Stimulated activated CD4-positive, alpha-beta T cell treated with anti-CD3 and anti-CD28 coated beads, Interleukin-15, amount 100 ng/mL, for 24 hours (primary cell): ENCODE measurements at places on chromosomes 11 and 22.
A peak's percentile ranks its signal among the peaks of the same experiment; 100 is the strongest.

DNA sequence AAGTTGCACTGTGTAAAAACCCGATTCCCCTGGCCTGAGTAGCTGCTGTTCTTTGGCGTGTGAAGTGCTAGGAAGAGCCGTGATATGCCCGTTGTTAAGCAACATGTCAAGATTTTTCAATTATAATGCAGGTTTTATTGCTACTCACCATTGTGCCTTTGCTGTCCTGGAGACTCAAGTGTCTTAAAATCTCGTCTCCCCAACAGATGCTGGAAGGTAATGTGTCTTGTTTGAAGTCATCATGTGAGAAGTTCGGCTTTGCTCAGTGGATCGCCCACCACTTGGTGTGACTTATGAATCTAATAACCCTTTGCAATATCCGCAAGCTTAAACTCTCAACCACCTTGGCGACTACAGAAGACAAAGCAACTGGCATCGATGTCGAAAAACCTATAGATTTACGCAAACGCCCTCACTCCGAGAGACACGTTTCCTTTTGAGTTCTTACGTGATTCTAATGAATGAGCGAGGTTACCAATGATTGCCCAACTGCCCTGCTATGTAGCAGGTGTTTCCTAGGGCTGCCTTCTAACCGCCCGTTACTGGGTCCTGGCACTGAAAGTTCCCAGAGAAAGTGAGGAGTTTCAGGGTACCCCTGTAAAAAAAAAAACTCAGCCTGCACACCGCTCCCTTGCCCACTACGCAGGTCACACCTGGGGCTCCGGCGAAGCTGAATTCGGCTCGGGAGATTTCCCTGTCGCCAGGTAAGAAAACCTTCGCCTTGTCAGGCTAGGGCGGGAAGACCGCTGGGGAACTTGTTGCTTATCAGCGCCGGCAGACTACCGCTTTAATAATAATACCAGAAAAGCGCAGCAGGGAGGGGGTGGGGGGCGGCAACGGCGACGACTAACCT, 21.2 kb upstream of the BDNF start:
- no peak for DNase-seq

DNA sequence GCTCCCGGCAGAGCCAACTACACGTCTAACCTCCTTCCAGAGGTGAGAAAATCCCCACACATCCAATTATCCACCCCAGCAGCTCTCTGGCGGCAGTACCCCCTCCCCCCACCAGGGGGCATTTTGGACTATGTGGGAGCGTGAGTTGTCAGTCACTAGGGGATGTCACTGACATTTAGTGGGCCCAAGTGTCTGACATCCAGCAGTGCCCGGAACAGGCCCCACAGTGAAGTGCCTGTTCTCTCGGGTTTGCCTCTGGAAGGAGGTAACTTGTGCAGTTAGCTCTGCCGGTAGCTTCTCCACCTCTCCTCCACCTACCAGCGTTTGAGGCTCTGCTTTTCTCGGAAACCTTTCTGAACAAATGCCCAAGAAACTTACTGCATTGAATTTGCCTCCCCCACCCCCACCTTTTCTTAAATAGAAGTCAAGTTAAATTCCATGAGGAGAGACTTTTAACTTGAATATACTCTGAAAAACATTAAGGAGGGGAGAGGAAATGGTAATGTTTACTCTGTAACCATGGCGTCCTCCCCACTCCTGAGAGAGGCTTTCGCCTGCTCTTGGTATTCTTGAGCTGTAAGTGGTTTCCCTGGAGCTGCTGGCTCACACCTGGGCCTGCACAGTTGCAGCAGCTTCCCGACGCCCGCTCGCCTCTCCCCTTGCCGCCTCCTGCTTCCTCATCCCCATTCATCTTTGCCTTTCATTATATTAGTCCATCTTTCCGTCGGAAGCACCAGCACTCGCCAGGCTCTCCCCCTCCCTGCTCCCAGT, 112.8 kb downstream of the WNT7B start:
- DNase-seq = peak; percentile 87

DNA sequence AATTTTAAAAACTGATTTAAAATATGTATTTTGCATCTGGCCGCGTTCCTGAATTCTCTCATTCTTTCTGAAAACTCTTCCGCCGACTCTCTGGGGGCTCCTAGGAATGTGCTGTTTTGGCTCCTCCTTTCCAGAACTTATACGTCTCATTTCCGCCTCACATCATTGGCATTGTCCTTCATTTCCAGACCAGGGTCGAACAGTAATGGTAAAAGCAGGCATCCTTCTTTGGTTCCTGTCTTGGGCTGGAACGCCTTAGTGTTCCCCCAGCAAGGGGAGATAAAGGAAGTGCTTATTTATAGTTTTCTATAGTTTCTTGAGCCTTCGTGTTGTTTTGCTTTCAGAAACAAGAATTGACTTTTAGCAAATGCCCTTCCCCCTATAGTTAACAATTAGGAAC, 10.9 kb upstream of the TNNT3 start:
- no peak for DNase-seq

DNA sequence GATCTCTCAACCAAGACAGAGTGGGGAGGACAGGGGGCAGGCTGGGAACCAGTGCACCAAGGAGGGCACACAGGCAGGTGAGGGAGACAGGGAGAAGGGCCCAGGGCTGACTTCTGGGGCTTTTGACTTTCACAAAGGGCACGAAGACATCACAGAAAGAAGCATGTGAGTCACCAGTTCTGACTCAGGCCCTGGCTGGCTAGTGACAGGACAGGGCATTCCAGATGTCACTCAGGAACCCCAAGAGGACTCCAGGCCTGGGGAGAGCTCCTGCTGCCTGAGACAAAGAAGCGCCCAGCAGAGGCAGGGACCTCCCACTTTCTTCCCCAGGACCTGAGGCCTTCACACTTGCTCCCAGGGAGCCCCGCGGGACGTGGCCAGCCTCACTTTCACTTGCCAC, 497.2 kb downstream of the BUD13 start:
- DNase-seq = no peak

DNA sequence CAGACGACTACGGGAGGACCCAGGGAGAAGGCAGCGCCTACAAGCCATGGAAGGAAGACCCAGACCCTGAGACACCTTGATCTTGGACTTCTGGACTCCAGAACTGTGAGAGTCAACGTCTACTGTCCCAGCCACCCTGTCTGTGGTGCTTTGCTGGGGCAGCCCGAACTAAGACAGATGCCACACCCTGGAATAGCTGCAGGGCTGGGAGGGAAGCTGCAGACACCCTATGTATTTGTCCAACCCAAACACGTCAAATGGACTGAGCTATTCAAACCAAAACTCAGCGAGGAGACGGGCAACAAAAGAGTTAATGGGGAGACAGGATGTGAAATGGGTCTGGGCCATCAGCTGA, 169.3 kb downstream of the CTTN start:
- DNase-seq = no peak

- no peak for DNase-seq
These were observed 3.7 kb upstream of the PGGHG start for GRCh38 chr11:285021-285893.

GRCh38 chr11:76626921-76627401, 43.6 kb downstream of the LRRC32 start:
- peak; percentile 73 for DNase-seq

GRCh38 chr11:126167488-126167887, 44.0 kb downstream of the RPUSD4 start:
- DNase-seq = no peak

DNA sequence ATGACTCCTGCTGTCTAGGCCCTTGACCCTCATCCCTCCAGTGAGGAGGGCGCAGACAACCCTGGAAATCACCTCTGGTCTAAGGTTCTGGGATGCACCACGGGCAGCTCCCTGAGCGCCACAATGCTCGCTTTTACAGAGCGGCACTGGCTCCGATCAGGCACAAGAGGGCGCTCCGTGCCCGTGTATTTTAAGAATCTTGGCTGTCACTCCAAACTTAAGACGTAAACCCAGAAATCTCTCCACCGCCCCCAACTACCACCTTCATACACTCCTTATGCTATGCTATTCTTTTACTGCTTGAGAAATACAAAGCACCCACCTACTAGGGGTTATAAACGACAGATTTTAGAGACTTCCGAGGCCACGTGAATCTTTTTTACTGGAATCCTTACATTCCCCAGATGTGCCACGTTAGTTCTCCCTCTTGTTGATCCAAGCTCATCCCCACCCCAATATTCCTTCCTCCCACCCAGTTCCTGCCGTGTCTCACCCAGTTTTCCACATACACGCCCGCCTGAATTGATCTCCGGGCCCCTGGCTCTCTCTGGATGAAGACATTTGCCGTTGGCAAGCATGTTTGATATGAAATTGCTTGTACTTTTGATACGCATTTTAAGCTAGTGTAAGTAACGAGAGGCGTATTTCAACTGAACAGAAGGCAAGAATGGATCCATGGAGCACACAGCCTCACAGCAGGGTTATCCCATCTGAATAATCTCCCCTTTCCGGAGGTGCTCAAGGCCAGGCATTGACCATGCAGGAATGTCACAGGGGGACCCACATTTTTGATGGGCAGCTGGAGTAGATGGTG, 453.5 kb downstream of the OPCML start:
- DNase-seq = peak; percentile 38

DNA sequence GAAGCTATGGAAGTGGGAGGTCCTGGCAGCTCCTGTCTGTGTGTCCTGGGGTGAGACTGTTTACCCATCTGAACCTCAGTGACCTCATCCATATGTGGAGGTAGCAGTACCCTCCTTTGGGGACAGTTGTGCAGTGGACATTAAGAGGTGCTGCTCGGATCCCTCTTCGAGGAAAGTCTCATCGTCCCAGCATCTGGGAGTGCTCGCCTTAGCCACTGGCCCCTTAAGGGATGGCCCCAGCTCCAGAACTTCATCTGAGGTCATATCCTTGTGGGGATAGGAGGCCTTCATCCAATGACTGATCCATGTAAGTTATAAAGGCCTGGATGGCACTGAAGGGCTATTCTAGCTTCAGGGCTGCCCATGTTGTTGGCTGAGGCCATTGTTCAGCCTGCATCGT, 538.1 kb downstream of the MIAT start:
- DNase-seq = no peak

- no peak for DNase-seq
These were observed 50.6 kb upstream of the ACCSL start for GRCh38 chr11:43997022-43997660.

DNA sequence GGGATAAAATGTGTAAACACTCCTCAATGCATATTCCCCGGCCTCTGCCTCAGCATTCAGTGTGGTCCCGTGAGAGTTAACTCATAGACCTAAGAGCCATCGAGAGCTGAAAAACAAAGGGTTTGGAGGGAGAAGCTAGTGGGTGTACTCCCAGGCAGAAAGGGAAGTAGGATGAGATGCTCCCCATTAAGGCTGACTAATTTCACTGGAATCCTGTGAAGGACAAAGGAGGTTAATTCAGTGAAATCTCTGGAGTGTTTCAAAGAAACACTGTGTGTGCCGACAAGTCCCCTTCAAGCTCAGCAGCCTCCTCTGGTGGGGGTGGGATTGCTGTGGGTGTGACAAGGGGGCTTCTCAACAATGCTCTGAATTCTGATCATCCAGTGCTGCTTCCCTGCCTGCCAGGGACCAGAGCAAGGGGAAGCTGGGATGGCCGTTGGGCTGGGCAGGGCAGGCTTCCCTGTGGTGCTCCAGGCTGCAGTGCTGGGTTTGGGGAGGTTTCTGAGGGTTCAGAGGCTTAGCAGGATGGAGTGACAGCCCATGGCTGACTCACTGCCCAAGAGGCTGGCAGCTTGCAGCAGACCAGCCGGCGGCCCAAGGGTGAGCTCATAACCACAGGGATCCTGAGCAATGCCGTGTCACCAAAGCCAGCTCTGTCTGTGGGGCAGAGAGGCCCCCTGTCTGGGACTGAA, 61.4 kb upstream of the BMAL1 start:
- peak; percentile 55 for DNase-seq

GRCh38 chr11:77201370-77201769, 73.3 kb downstream of the MYO7A start:
- no peak for DNase-seq

- no peak for DNase-seq
These were observed 8.9 kb downstream of the ABTB2 start for GRCh38 chr11:34348919-34349318.
